Kasumi-1 (cell line): ENCODE measurements at places on chromosomes 11 and 22.

DNA sequence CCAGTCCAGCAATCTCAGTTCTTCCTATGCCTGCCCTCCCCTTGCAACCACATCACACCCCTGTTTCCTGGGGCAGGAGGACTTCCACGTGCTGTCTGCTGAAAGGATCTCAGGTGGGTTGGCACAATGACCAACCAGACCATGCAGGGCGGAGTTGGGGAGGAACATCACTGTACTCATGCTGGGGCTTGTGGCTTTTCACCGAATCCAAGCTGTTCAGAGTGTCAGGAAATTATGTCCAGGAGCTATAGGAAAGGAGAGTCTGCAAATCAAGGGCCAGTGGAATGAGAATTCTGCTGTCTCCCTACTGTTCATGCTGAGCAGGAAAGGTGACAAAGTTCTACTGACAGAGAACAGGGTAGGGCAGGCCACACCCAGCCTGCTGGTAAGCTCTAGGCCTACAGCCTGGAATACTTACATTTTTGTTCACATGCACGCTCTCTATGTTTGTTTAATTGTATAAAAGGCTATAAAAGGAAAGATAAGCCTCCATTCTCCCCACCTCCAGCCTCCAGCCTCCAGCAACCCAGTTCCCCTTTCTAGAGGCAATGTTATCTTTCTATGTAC, 1.7 kb upstream of the PLAAT2 start:
- no peak for DNase-seq

- DNase-seq: peak; percentile 7
These were observed 1.7 kb downstream of the MRGPRD start for GRCh38 chr11:68978931-68979594.

GRCh38 chr11:47154616-47155570, 21.8 kb downstream of the ARFGAP2 start:
- DNase-seq: peak; percentile 52

DNA sequence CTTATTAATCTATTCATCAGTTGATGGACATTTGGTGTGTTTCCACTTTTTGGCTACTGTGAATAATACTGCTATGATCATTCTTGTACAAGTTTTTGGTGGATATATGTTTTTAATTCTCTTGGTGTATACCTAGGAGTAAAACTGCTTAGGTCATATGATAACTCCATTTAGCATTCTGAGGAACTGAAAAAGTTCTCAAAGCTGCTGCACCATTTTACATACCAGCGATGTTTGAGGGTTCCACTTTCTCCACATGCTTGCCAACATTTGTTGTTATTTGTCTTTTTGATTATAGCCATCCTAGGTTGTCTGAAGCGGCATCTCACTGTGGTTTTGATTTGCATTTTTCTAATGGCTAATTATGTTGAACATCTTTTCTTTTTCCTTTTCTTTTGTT, 4.1 kb upstream of the ACER3 start:
- no peak for DNase-seq

DNA sequence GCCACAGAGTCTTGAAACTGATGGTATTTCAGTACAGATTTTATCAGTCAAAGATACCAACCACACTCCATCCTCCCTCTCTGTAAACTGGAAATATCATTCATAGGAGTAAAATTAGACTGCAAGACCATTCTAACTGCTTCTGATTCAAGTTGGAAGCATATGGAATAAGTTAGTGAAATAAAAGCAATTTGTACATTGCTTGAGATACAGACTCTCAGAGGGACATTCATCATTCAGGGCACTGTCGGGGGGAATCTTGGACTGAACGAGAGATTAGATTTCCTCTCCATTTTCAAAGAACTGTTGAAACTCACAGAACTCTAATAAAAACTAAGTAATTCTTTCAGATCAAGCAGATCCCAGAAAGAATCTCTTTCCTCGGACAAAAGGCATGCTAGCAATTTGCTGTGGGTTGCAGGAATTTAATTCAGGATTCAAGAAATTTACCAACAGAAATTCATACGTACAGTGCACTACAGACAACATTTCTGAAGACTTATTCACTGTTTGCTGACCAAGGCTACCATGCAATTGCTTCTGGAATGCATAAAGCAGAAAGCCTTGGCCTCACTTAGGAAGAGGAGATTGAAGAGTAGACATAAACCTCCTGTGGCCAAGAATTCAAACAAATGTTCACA, 34.1 kb downstream of the PAMR1 start:
- DNase-seq: no peak

- DNase-seq: no peak
These were observed 324.0 kb upstream of the PLET1 start for GRCh38 chr11:112584672-112585071.

DNA sequence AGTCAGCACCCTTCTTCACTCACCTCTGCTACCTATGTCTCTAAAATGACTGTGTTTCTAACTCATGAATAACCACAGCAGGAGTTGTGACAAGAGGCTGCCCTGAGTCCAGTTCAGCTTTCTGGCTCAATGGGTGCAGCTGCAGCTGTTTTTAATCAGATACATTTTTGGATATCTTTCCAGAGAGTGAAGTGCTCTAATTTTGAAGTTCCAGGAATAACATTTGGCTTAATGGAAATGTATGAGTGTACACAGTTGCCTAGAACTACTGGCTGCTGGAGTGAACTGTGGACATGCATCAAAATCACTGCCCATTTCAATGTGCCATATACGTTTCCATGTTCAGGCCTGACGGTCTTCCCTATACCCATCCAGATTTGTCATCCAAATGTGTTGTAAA, 769.5 kb upstream of the ANO3 start:
- DNase-seq: no peak

DNA sequence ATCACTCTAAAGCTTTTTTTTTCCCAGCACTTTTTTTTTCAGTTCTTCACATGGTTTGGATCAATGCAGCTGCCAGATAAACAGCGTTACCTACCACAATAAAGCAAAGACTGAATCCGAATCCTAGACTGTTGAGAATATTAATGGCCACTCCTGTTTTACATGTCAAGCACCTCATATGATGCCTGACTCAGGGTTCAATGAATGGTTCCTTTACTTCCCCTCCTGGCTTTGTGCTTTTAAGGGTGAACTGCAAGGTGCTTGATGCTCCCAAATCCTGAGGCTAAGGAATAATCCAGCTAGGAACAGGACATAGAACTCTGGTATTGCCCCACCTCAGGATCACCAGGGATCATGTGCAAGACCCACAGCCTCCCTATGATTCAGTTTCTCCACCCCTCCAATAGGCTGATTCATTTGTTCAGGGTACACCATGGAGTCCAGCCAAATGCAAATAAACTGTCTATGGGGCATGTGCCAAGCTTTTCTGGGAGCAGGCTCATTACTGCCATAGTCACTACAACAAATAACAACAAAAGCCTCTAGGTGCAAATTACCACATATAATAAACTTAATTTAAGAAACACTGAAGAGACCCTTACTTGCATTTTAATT, 104.3 kb downstream of the GAB2 start:
- DNase-seq: no peak

DNA sequence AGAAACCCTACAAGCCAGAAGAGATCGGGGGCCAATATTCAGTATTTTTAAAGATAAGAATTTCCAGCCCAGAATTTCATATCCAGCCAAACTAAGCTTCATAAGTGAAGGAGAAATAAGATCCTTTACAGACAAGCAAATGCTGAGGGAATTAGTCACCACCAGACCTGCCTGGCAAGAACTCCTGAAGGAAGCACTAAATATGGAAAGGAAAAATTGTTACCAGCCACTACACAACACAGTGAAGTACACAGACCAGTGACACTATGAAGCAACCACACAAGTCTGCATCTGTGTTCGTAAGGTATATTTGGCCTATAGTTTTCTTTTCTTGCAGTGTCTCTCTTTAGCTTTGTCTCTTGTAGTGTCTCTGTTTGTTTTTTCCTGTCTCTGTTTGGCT, 29.0 kb downstream of the TMEM225 start:
- no peak for DNase-seq

DNA sequence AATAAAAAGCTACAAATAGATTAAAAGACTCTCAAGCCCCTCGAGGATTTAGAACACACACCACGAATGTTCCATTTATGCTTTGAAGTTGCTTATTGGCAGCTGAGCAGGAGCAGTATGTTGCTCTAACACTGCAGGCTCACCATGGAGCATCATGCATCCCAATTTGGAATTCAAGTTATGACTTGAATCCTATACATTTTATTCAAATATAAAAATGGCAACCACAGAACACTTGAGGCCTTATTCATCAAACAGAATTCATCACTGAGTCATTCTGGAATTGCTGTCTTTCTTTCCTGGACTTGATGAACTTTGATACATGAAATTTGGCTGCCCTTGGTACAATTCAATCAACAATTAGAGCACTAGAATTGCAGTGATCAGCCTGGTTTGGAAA, 24.5 kb upstream of the BLID start:
- no peak for DNase-seq

GRCh38 chr22:47275605-47276449, 513.4 kb downstream of the TBC1D22A start:
- no peak for DNase-seq

DNA sequence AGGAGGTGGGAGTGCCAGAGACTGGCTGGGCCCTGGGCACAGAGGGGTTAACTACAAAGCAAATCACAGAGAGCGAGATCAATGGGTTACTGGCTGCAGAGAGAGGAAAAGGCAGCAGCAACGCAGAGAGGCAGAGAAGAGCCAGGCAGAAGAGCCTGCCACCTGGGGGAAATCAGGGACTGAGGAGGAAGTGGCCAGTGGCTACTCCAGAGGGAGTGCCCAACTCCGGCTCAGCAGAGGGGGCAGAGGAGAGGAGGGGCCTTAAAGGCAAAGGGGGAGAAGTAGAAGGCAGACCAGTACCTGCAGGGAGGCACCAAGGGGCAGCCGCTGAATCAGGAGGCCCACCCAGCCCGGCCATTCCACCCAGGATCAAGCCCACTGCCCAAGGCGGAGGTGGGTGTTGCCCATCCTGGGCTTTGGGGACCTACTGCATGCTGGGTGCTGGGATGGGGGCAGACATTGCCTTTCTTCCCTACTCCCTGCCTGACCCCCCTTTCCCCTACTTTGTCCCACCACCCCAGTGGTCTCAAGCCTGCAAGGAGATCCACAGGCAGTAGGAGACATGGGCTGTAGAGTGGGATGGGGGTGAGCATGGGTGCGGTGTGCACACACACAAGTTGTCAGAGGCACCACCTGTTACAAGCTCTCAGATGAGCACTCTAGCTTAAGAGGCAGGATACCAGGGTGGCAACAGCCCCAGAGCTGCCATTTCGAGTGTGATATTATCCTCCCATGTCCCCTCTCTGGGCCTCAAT, 926 bp upstream of the GALR3 start:
- no peak for DNase-seq

DNA sequence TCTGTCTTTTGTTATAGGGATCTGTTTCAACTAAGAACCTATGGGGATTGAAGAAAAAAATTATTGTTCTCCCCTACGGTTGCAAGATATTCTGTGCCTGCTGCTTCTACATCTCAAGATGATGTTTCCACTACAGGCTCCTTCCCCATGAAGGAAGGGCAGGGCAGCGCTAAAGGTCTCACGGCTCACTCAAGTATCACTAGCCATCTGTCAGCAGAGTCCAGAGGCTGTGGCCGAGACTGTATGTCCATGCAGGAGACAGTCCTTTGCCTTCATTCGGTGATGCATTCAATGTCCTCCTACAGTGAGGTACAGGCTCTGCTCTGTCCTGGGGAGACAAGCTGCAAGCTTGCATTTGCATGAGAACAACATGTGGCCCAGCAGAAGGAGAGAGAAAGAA, 518.0 kb downstream of the OPCML start:
- DNase-seq: no peak

DNA sequence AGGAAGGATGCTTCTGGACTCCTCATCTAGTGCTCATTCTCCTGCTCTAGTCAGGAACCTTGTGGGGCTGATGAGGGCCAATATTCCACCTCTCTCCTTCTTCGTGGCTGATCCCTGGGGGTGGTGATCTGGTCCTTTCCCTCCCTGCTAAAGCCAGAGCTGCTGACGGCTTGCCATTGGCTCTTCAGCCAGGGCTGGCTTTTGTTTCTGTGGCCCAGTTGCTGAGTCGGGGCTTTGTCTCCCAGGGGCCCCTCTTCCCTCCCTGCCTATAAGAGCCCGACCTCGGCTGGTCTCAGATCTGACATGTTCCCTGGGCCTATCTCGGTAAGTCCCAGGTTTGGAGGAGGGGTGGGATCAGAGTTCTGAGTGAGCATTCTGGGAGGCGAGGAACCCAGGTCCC, at the start of gene CRYBA4:
CRYBA4 (plus strand) TSS at position 301 of the 400 bp plus-strand sequence. CDS start 634 bp downstream, outside the sequence.
- no peak for DNase-seq

GRCh38 chr11:131033151-131033651, 116.9 kb upstream of the SNX19 start:
- DNase-seq: no peak

- DNase-seq: peak; percentile 32
These were observed 1.8 kb downstream of the SIK3 start for GRCh38 chr11:117096201-117096991.

- DNase-seq: no peak
These were observed 22.9 kb upstream of the FGF3 start for GRCh38 chr11:69841859-69842698.

- DNase-seq: no peak
These were observed 5.3 kb downstream of the YAP1 start for GRCh38 chr11:102115557-102115956.

GRCh38 chr11:76335842-76336241, 45.1 kb downstream of the THAP12 start:
- DNase-seq: peak; percentile 69

- no peak for DNase-seq
These were observed 236.2 kb downstream of the ETS1 start for GRCh38 chr11:128351168-128351567.

GRCh38 chr11:88051396-88051795, 123.8 kb downstream of the RAB38 start:
- DNase-seq: no peak

DNA sequence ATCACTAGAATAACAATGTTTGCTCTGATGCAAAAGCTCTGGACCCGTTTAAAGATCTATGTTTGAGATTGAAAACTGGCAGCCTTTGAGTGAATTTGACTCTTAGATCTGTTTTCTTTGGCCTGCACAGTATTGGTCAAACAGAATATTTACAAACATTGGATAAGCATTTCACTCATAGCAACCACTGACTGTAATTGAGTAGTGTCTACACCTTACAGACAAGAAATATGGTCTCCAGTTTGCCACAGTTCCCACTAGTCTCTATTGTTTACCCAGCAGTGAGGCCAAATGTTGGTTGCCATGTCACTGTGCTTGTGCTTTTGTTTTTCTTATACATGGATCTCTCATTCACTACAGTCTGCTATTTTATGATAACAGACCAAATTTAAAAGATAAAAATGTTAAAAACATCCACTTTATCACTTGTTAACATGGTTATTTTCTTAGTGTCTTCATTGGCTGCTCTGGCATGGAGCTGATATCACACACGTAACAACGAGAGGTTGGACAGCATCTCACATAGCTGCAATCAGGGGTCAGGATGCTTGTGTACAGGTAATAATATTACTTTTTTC, 12.2 kb downstream of the ANKRD42 start:
- DNase-seq: no peak
